ENCODE measurements at places on chromosomes 11 and 22. TPM values are rescaled to one million over a fixed set of nuclear protein-coding genes. Genes with fewer than 3 reads are reported as not detected.

DNA sequence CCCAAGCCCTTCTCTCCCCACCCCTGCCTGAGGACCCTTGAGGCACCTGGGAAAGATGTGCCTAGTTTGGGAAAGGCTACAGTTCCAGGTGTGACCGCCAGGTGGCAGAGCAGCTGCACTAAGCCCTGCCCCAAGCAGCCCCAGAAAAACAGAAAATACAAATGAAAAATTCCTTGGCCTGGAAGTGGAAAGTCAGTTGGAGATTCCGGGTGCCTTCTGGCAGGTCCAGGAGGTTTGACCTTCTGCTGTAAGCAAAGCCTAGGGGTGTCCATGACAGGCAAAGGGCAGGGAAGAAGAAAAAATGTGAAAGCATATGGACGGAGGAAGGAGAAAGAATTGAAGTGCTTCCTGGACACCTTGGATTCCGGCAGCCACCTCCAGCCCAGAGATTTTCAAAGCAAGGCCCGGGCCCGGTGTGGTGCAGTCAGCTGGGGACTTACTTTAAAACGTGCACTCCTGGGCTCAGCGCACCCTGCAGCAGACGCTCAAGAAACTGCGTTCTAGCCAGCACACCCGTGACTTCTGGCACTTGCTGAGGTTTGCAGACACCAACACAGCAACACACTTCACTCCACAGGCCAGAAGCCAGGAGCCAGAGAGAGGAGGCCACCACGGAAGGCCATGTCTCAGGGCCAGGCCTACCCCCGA lies 37.3 kb upstream of the SLC22A12 start:
- DNase-seq = peak; percentile 71

DNA sequence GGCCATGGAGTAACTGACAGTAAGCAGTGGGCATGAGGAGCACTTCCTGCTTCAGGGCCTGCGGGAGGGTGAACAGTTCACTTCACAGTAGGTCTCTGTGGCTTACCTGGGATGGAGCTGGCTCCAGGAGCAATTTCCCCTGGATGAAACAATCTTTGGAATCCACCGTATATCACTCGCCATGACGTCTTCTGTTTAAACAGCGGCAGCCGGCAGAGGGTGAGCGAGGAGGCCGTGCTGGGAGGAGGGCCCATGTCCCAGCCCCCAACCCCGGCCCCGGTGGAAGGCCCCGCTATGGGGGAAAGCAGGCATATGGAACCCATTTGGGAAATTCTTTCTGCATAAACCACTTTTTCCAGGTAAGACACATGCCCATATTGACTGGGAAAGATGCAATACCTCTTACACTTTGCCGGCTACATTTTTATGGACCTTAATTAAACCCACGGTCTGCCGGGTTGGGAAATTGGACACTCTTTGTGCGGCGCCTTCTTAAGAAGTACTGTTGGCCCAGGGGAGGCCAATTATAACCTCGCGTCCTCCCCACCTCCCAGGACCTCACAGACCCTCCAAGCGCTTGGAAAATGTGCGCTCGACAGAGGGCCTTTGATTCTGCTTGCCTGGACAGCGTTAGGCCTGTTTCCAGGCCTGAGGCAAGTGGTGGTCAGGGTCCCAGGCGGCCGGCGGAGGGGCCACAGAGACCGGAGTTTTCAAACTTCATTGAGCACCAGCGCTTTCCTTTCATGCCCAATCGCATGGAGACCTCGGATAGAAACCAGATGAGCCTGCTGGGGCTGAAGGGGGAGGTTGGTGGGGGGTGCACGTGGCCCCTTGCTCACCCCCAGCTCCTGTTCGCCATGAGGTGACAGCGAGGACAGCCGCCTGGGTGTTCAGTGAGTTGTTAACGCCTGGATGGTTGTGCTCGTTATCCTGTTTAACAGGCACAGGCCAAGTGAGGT lies 40.4 kb downstream of the SMIM38 start:
- no peak for DNase-seq

GRCh38 chr22:43848366-43849171 lies 13.7 kb downstream of the SULT4A1 start:
- DNase-seq = no peak

DNA sequence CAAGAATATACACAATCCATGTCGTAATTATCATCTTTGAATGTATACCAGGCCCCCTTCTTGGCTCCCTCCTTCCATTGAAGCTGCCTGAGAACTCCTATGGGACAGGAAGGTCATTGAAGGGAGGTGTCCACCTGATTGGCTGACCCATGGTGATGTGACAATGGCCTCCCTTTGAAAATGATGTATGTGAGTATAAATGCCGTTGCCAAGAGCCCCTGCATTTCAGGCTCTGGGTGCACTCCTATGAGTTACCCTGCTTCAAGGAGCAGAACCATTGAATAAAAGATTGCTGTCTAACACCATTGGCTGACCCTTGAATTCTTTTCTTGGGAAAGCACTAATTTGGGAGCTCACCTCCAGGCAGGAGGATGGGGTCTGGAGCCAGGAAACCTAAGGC lies at the start of gene SPATA19:
Gene SPATA19 (minus strand): TSS at position 101 of the 400 bp plus-strand sequence. CDS start 67 bp downstream, at position 34.
- no peak for DNase-seq

- DNase-seq = no peak
Observed at GRCh38 chr11:128235426-128235825, 351.9 kb downstream of the ETS1 start.

DNA sequence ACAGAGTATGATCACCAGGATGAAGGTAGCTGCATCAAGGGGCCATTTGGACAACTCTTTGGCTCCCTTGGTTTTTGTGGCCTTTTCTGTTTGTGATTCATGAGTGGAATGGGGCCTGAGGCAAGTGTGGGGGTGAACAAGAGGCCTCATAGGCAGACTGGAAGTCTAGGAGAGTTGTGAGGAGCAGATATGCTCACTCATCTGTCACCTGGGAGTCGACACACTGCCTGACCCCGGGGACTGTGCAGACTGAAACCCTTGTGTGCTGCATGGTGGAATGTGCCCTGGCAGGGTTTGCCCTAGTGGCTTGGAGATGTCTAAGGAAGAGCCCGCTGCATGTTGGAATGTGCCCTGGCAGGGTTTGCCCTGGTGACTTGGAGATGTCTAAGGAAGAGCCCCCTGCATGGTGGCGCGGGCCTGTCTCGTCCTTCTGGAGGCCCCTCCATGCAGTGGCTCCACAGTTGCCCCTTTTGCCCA lies 60.0 kb downstream of the MED15 start:
- no peak for DNase-seq

- DNase-seq = no peak
Observed at GRCh38 chr11:87236368-87236767, 198.6 kb downstream of the TMEM135 start.

- DNase-seq = no peak
Observed at GRCh38 chr11:80512491-80512890, 1071.7 kb upstream of the TENM4 start.

DNA sequence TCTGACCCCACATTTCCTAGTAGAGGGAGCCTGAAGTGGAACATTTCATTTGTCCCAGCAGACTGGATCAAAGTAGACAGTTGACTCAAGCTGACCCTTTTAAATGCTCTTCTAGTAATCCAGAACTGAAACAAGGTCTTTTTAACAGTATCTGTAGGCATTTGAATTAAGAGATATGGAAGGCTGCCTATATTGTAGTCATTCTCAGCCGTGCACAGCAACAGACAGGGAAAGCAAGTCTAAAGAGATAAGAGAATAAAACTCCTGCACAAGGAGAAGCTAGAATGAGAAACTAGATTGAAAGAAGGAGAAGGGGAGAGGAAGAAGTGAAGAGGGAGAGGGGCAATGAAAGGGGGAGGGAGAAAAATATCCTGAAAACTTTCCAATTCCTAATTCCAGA lies 180.6 kb upstream of the MTMR2 start:
- no peak for DNase-seq

- no peak for DNase-seq
Observed at GRCh38 chr22:29090039-29090438, 17.2 kb downstream of the KREMEN1 start.

- no peak for DNase-seq
Observed at GRCh38 chr11:35035894-35036408, 103.0 kb upstream of the CD44 start.

DNA sequence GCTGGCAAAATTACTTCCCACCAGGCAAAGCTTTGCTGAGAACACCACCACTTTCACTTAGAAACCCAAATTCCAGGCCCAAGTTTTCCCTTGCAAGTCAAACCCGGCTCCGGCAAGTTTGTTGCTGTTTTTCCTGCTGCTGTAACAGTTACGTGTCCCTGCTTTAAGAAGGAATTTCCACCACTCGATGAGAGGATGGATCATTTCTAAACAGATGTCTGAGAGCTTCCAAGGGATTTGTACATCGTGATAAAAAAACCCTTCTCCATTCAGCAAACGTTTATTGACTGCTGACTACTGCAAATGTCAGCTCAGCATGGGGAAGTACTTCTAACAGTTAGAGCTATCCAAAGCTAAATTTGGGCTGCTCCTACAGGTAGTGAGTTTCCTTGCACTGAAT lies 19.7 kb downstream of the P2RX3 start:
- no peak for DNase-seq

RAG2 gene
- total RNA-seq = not detected

SIK2 gene
- 24.7 TPM for total RNA-seq

MRE11 gene
- 39.4 TPM for total RNA-seq

OR56A1 gene
- 0.14 TPM for total RNA-seq

DEPDC7 gene
- total RNA-seq = 3.9 TPM

FANCF gene
- 20.3 TPM for total RNA-seq

OR51B2 gene
- not detected for total RNA-seq

BACE1 gene
- 30.4 TPM for total RNA-seq

PACS1 gene
- total RNA-seq = 54.3 TPM

GLYAT gene
- not detected for total RNA-seq
